ENCODE measurements at places on chromosomes 3 and 15.

GRCh38 chr15:84915606-84915958 lies 31.1 kb downstream of the SLC28A1 start:
- DNase-seq: no peak

DNA sequence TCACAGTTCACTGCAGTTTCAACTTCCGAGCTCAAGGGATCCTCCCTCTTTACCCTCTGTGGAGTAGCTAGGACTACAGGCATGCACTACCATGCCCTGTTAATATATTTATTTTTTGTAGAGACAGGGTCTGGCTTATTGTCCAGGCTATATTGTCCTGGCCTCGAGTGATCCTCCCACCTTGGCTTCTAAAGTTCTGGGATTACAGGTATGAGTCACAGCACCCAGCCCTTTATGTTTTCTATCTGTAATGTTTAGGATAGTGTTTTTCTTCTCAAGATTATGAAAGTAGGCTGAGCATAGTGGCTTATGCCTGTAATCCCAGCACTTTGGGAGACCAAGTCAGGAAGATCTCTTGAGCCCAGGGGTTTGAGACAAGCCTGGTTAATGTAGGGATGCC lies 11.9 kb upstream of the SCG3 start:
- no peak for DNase-seq

DNA sequence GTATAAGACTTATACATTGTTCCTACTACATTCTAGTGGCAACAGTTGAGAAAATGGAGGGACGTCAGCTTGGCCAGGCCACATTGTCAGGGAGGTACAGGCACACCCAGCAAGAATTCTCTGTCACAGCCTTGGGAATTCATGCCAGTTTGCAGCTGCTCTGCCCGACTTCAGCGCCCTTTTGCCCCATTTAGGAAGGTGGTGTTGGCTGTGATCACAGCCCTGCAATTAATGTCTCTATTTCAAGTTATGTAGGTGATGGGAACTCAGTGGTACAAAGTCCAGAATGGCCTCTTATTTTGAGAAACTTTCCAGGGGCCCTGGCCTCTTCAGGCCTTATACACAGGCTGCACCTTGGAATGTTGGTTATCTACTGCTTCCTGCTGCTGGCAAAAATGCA lies 26.7 kb downstream of the AMOTL2 start:
- DNase-seq: no peak

- no peak for DNase-seq
Measured at GRCh38 chr3:128987302-128988100, 6.4 kb downstream of the CFAP92 start.

GRCh38 chr3:36784138-36784635 lies 19.8 kb upstream of the DCLK3 start:
- DNase-seq: no peak

GRCh38 chr3:7567160-7567559 lies 706.2 kb downstream of the GRM7 start:
- DNase-seq: no peak

DNA sequence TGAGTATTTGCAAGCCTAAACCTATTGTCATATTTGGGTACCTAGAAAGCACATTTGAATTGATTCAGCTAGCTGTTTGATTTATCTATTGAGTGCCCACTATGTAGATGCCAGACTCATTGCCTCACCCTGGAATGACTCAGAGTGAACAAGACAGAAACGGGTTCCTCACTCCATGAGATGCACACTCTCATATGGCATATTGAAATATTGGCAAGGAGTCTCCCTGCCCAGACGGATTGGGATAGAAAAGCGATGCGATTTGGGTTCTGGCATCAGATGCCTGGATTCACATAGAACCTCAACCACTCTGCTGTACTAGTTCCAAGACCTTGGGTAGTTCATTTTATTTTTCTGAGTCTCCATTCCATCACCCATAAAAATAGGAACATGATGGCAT lies 22.5 kb downstream of the LRRN1 start:
- no peak for DNase-seq

- DNase-seq: no peak
Measured at GRCh38 chr15:81297147-81297572, 26.8 kb downstream of the STARD5 start.

DNA sequence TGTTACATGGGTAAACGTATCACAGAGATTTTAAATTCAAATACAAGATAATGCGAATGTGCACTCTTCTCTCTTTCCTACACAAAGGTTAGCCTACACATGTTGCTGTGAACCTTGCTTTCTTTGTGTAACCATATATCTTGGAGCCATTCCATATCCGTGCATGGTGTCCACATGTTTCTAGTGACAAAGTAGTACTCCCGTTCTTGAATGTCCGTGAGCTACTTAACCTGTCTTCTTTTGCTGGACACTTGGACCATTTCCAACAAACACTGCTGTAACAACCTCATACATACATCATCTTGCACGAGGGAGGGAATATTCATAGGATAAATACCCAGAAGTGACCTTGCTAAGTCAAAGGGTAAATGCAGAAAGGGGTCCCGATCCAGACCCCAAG lies 75.0 kb downstream of the STRIT1 start:
- DNase-seq: no peak

Data from T follicular helper cell (primary cell).